ENCODE measurements at places on chromosomes 1 and 21. TPM values are rescaled to one million over a fixed set of nuclear protein-coding genes. Genes with fewer than 3 reads are reported as not detected.

DNA sequence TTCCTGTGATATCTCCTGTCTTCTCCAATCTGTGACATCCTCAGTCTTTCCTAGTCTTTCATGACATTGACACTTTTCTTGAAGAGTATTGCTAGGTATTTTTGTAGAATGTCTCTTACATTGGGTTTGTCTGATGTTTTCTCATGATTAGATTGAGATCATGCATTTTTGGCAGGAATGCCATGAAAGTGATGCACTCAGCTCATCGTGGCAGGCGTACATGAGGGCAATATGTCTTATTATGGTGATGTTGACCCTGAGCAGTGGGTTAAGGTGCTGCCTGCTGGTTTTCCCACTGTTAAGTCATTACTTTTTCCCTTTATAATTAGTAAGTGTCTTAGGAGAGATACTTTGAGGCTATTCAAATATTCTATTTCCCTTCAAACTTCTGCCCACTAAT is 80.2 kb upstream of the SSX2IP start:
- DNase-seq = no peak

DNA sequence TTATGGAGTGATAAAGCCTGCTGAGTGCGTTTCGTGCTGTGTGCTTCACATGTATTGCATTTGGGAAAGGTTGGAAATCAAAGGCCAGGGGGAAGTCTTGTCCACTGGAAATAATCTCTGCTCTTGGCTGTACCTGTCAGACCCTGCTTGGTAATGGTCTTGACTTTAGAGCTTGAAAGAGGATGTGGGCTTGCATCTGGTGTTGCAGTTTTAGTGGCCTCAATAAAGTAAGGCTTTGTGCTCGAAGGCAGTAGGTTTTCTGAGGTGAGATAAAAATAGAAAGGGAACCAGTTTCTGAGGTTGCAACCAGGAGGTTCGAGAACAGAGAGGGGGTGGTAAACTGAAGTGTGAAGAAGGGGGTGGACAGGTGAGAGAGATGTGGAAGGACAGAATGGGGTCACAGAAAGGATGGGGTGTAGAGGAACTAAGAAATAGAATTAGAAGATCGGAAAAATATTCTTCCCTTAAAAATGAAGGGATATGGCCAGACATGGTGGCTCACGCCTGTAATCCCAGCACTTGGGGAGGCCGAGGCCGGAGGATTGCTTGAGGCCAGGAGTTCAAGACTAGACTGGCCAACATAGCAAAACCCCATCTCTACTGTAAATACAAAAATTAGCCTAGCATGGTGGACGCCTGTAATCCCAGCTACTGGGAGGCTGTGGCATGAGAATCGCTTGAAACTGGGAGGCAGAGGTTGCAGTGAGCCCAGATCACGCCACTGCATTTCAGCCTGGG is 1.5 kb downstream of the S100PBP start:
- DNase-seq = peak; percentile 28

GRCh38 chr1:200908191-200908868 is 13.6 kb downstream of the INAVA start:
- DNase-seq = no peak

GRCh38 chr1:22473952-22474351 is 22.3 kb downstream of the ZBTB40 start:
- DNase-seq = no peak

The AIM2 gene
- 101 TPM for total RNA-seq

The PPM1J gene
- total RNA-seq = 0.59 TPM

All from activated T-helper 2 cell treated with anti-CD3 and anti-CD28 coated beads, Interferon-gamma antibody, Interleukin-2, Interleukin-4, amounts not matched to agents 10 μg/mL and 5 μg/mL and 100 μg/mL, durations not matched to agents 14 hours and 24 hours and 36 hours (primary cell).